ENCODE measurements at places on chromosomes 12 and 14. TPM values are rescaled to one million over a fixed set of nuclear protein-coding genes. Genes with fewer than 3 reads are reported as not detected.

Gene KRT78
- total RNA-seq, result 8.7 TPM

Gene LRIG3
- total RNA-seq, result 150 TPM

DNA sequence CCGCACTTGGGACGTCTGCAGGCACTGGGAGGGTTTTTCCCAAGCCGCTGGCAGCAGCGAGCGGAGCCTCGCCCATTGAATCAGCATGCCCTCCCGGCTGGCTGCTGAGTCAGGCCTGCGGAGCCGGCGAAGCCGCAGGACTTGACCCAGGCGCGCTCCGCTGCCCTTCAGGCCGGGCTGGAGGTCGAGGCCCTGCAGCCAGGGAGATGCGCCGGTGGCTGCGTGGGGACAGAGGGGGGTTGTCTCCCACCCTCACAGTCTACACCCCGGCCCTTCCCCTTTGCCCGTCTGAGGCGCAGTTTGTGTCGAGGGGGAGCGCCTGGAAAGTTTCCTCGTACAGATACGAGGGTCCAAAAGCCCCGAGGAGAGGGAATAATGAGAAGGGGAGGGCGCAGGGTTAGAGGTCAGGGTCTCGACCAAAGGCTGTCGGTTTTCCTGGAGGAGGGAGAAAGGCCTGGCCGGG is 759 bp upstream of the KLC1 start:
- DNase-seq, result peak; percentile 80

Gene ZCRB1
- total RNA-seq, result 42.4 TPM

Gene PSEN1
- 42.9 TPM for total RNA-seq

GRCh38 chr14:89455412-89455811 is 38.4 kb upstream of the FOXN3 start:
- DNase-seq, result peak; percentile 93

Gene SOAT2
- total RNA-seq, result not detected

DNA sequence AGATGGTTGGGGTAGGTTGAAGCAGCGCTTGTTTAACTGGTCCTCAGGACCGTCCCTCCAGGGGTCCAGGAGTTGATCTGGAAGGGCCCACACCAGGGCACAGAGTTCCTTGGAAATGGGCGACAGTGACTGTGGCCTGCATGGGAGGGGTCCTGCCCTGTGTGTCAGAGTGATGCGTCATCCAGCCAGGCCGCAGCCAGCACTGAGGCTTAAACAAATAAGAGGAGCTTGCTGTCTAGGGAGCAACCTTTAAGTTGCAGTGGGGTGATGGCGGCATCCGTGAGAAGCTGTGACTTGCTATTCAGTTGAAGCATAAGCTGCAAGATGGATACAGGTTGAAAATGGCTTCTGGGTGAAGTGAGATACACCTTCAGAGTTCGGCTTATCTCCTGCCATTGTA is 20.2 kb downstream of the DCAF4 start:
- no peak for DNase-seq

DNA sequence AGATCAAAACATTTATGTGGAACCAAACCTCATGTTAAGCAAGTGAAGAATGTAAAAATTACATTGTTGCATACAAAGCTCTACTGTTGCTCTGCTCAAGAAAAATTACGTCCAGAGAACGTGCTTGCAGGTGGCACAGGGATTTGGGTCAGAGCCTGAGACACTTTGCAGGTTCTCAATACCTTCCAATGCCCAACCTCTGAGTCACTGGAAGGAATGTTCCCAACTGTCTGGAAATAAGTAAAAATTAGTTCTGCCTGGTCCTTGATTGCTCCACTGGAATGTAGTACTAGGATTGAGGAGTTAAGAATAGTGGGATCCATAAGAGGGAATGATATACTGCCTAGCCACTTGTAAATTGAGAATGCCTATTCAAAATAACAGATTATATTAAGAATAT is 2.8 kb upstream of the IFNG start:
- no peak for DNase-seq

DNA sequence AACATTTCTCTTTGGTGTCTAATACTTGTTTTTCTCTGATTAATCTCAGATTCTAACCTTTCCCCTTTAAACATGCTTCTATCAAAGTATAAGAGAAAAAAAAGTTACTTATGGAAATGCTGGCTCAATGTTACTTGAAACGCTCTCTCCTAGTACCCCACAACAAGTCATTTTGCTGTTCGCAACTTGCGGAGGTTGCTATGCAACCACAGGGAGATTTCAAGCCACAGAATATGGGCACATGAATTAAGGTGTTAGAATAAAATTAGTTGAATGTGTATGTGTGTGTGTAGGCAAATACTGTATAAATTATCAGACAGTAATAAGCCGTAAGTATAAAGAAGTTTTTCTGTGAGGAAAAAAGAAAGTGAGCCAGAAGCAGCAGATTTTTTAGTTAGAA is 80.6 kb downstream of the CCDC59 start:
- no peak for DNase-seq

Gene PPHLN1
- total RNA-seq, result 122 TPM

DNA sequence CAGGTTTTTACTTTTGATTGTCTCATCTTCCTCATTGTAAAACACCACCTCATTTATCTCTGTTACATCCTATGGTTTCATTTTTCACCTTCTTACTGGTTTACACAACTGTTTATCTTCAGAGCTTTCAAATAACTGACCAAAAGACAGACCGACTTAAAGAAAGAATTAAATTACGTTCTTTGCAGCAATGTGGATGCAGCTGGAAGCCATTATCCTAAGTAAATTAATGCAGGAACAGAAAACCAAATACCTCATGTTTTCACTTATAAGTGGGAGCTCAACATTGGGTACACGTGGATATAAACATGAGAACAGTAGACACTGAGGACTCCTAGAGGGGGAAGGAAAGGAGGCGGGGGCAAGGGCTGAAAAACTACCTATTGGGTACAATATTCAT is 729.0 kb upstream of the USP15 start:
- DNase-seq, result no peak

GRCh38 chr12:7271893-7272514 is 31.9 kb upstream of the ACSM4 start:
- DNase-seq, result no peak

DNA sequence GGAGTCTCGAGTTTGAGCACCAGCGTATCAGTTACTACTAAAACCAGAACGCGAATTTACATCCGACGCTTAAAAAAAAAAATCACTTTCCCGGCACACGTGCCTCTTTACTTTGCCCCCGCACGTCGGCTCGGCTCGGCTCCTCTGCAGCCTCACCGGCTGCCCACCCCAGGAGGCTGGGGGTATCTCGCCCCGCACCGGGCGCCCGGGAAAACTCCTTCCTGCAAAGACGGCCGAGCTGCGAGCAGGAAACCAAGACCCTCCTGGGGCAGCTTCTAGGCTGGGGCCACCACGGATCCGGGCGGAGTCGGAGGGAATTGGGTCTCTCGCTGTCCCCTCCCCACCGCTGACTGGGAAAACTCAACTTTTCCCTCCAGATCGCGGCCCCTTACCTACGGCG is 610 bp downstream of the VSIG10 start:
- DNase-seq, result peak; percentile 7

DNA sequence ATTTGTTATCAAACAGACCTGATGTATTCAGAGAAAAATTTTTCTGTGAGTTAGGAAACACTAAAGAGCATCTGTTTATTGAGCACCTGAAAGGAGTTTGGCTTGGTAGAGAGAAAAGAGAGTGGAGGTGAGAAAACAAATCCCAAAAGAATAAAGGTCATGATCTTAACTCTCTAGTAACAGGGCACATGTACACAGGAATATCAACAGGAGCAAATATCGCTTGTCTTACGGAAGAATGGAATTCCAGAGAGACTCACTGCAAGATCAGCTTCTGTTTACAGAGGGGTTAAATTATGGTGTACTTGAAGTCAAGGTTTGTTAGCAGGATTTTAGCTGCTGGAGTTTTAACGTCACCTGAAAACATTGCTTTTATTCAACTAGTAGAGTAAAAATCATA is 78.8 kb downstream of the SPPL3 start:
- DNase-seq, result no peak

DNA sequence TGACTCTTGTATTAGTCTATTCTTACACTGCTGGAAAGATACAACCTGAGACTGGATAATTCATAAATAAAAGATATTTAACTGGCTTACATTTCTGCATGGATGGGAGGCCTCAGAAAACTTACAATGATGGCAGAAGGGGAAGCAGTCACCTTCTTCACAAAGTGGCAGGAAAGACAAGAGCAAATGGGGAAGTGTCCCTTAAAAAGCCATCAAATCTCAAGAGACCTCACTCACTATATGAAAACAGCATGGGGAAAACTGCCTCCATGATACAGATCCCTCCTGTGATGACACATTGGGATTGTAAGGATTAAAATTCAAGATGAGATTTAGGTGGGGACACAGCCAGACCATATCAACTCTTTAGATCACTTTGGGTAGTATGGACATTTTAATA is 83.7 kb downstream of the TMTC3 start:
- DNase-seq, result no peak

DNA sequence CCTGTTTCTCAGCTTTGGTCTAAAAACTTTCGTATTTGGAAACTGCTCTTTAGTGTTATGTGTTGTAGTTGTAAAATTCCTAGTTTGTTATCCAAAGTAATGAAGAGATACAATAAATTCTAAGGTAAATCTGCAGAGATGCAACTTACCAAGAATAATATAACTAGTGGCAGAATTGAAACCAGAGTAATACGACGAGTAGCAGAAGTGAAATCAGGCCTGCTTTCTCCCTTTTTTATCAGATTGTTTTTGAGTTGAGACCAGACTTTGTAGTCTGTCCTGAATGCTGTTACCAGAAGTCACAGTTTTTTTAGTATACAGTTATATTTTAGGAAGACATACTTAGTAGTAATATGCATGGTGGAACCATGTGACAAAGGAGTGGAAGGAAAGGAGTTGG is 12.5 kb downstream of the PAPOLA start:
- DNase-seq, result no peak

Gene SOX5
- 74.4 TPM for total RNA-seq

Gene ZDHHC22
- total RNA-seq, result 0.24 TPM

DNA sequence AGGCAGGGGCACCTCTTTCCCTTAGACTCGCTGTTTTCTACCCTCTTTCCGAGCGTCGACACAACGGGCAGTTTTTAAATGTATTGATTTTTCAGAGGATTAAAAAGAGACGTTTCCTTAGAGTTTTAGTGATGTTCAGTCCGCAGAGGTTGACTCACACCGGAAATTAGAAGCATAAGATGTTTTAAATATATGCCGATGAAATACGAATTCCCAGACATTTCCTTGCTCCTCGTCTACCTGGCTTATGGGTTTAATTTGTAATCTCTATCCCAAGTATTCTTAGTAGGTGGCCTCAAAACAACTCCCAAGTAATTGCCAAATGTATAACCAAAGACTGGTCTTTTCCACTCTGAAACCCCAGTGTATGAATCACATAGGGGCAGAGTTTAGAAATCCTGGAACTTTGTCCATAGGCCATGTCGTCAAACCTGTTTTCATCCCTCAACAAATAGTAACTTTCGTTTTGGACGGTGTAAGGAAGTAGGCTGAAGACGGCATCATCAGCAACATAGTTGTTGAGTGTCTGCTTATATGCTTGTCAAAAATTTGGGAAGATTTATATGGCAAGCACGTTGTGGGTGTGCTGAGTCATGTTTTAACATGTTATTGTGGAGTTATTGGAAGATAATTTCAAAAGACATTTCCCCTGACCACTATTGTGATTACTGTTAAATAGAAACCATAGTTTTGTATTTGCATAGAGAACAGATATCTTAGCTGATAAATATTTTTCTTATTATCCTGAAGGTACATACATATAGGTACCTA is 824 bp downstream of the TBK1 start:
- peak; percentile 57 for DNase-seq

GRCh38 chr14:33207467-33208017 is 268.9 kb downstream of the NPAS3 start:
- DNase-seq, result no peak

DNA sequence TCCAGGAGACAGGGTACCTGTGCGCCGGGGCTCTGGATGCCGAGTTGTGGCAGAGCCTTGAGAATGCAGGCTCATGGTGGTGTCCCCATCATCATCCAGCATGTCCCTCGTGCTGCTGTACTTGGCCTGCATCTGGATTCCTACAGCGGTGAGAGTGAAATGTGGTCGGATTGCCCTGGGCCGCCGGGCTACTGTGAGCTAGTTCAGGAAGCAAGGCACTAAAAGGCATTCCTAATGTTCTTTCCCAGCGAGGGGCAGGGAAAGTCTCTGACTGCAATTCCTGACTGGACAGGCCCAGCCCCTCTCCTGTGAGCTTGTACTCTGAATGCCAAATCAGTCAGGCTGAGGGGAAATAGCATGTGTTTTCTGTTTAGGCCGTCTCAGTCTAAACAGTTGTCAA is at the start of gene CLEC1A:
Gene CLEC1A (minus strand): TSS at position 195 of the 400 bp plus-strand sequence. CDS start 63 bp downstream, at position 132.
- peak; percentile 36 for DNase-seq

DNA sequence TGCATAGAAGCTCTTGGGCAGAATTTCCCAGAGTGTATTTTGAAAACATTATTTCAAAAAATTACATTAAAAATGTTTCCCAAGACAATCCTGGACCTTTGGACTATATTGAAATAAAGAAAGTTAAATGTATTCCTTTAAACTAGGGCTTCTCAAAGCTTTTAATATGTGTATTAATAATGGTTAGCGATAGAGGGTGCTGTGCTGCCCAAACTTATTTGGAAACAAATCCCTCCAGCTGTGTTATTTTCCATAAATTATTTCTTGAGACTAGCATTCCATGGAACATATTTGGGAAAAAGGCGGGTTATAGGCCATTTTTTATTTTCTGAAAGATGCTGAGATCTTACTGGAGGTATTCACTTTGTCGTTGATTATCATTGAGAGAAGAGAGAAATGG is 397.8 kb upstream of the MIS18BP1 start:
- no peak for DNase-seq

GRCh38 chr14:68987653-68988036 is 8.5 kb upstream of the ACTN1 start:
- DNase-seq, result no peak

Gene RNASE2
- 1.4 TPM for total RNA-seq

Gene MLXIP
- 13.2 TPM for total RNA-seq

DNA sequence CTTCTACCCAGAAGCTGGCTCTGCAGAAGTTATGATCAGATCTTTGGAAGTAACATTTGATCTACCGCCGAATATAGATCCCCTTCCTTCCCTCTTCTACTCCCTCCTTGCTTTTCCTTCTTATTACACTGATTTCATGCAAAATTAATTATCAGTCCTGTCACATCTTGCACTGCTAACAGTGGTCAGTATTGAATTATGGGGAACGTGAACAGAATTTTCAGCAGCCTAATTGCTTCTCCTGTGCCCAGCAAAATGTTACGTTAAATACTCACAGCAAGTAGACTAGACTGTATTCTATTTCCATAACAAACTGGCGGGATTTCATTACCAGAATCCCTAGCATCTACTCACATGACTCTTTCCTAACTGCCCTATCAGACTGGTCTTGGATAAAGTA is 596.9 kb downstream of the DIO2 start:
- DNase-seq, result no peak

Gene FLRT2
- 59.2 TPM for total RNA-seq
